ENCODE measurements at places on chromosomes 12 and 14.

DNA sequence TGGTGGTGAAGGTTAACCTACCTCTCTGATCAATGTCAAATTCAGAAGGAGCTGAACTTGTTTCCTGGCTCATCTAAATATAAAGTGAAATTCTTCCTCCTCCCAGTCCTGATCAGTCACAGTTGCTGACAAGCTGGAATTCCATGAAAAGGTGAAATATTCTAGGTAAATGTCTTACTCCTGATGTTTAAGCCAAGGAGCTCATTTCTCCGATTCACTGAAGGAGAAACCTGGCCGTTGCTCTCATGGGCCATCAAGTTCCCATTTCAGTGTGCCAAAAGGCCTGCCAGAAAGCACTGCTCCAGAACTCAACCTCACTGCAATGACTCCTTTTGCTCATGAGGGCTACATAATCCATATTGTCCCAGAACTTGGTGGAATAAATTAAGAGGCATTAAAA is 707.5 kb downstream of the GALC start:
- DNase-seq = no peak

DNA sequence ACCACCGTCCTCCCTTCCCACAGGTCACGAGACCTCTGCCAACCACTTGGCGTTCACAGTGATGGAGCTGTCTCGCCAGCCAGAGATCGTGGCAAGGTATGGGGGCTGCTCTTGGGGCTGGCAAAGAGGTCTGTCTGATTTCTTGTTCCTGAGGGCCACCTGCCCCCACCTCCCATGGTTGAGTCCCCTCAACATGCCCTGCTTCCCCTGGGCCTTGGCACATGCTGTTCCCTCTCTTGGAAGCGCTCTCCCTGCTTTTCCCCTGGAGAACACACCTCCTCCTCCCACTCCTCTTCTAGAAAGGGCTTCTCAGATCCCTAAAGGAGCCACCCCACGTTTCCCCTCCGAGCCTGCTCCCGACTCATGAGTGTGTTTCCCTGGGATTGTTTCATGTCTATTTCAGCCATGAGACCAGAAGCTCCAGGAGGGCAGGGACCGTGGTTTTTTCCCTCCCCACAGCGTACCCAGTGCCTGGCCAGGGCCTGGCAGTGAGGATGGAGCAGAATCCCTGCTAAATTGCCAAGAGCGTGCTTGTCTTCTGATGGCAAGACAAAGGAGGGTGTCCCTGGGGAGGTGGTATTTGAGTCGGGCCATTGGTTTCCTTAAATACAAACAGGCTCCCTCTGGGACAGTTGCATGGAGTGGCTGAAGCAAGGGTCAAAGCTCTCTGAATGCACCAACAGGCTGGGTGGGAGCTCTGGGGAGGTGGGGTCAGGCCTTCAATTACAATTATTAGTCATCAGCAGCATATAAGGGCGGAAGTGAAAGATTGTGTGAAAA is 34.1 kb downstream of the CYP46A1 start:
- no peak for DNase-seq

DNA sequence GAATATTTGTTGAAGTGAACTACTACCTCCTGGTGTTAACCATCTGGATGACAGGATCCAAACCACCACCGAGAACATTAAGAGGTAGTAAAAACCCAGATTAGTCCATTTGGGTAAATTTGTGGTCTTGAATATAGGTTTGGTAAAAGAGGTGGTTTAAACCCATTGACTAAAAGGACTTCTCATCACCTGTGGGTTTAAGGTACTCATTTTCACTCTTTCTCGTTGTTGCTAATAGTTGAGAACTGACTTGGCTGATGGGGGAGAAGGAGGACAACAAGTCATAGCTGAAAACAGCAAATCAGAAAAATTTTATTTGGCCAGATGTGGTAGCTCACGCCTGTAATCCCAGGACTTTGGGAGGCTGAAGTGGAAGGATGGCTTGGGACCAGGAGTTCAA is 59.2 kb downstream of the ACADS start:
- DNase-seq = no peak

GRCh38 chr14:99548871-99549515 is 55.0 kb downstream of the CCDC85C start:
- no peak for DNase-seq
